Smooth muscle cell of the pulmonary artery (primary cell): ENCODE measurements at places on chromosomes 1 and 21. TPM values are rescaled to one million over a fixed set of nuclear protein-coding genes. Genes with fewer than 3 reads are reported as not detected.

Gene NID1
- 94.4 and 175 TPM in 2 replicates for total RNA-seq

Gene S100A7A
- not detected in 2 replicates for total RNA-seq

Gene CFHR5
- total RNA-seq = not detected in 2 replicates

Gene LCE3E
- not detected in 2 replicates for total RNA-seq

Gene SLC22A15
- 4.9 and 5.0 TPM in 2 replicates for total RNA-seq

Gene GLMN
- total RNA-seq = 3.8 and 4.7 TPM in 2 replicates
